ENCODE measurements at places on chromosomes 6 and 20.
A peak's percentile ranks its signal among the peaks of the same experiment; 100 is the strongest.

- peak; percentile 95 for DNase-seq
Observed at GRCh38 chr20:325045-325888, at the start of gene SOX12. Gene SOX12, plus strand, starts transcription at chr20:325552. Its CDS starts 373 bp downstream, at chr20:325925.

DNA sequence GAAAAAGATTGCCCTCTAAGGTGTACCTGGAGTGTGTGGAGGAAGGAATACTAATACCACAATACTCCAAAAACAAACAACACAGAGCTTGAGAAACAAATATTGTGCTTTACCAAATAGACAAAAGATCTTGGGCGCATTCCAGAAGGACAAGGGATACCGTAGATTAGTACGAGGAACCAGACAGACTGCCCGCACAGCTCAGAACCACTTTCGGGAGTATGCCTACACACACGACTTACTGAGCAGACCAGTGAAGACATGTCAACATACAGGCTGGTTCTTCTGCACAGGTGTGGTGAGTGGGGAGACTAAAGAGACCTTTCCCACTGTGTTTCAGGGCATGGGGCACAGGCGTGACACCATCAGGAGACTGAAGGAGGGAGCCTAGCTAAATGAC is 15.8 kb upstream of the FOXQ1 start:
- DNase-seq = no peak

- peak; percentile 13 for DNase-seq
Observed at GRCh38 chr6:39137245-39137644, 22.3 kb upstream of the SAYSD1 start.

DNA sequence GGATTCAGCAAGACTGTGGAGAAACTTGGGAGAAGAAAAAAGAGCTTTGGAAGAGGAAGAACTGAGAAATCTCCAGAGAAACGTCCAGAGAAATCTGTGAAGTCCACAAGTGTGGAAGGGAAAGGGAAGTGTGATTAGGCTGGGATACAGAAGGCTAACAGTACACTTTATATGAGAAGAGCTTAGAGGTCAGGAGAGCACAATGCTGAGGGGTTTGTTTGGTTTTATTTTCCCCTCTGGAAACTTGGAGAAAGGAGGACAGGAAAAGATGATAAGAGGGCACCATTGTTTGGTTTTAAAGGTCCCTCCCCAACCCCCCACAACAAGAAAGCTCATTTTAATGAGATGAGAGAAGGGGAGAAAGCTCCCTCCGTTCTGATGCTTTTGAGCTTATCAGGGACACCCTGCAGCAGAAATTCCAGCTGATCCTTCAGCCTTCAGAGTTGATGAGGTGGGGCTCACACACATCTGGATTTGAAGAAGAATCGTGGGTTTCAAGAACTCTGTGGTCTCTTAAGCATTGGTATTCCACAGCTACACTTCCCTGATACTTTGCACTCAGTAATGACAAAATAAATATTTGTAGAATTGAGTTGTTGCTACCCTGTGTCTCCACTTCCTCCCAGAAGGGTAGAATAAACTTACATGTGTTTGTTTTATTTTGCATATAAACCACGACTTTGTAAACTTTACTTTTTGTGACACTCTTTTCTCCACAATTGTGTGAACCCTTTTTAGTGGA is 1.9 kb downstream of the NT5E start:
- no peak for DNase-seq

GRCh38 chr6:170212051-170212756 is 78.7 kb downstream of the DLL1 start:
- no peak for DNase-seq

GRCh38 chr20:45949542-45950329 is 15.3 kb downstream of the PCIF1 start:
- DNase-seq = no peak

DNA sequence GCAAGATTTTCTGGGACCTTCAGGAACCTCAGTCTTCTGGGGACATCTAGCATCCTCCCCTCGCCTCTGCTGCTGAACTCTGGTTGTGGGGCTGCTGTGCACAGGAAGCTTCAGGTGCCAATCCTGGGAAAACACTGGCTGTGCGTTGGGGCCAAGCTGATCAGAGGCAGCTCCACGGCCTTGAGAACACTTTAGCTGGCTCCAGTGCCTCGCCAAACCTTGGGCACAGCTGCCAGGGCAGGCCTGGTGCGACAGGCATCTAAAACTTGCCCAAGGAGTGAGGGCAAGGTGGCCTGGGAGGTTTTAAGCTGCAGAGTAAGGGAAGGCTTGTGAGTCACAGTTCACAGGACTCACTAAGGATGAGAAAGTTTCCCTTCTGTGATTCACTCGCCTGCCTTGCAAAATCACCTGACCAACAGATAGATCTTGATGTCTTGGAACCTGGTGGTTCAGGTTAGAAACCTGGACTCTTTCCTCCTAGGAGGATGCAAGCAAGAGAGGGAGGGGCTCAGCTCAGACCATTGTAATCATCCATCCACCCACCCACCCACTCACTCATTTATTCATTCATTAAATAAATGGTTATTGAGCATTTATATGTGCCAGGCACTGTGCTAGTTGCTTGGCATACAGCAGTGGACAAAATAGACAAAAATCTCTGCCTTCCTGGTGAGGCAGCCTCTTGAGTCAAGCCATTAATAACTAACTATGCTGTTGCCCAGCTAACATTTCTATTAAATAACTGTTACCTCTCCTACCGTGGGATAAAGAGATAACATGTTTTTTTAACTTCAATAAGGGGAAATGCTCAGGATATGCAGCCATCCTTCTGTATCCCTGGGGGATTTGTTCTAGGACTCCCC is 2.5 kb upstream of the SPATS1 start:
- no peak for DNase-seq

DNA sequence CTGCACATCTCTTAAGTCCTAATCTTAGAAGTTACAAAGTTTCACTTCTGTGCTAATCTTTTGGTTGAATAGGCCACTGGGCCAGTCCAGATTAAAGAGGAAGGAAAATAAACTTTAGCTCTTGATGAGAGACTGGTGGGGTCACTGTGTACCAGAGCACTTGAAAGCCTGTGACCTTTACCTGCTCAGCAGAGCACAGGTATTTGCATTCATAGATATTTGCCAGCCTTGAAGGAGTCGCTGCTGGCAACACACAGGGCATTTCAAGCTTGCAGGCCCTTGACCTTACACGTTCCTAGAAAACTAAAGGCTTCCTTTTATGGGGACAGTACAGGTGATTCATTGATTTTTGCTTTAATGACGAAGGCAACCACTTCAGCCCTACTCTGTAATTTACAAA is 108.4 kb upstream of the SLC22A23 start:
- DNase-seq = no peak

DNA sequence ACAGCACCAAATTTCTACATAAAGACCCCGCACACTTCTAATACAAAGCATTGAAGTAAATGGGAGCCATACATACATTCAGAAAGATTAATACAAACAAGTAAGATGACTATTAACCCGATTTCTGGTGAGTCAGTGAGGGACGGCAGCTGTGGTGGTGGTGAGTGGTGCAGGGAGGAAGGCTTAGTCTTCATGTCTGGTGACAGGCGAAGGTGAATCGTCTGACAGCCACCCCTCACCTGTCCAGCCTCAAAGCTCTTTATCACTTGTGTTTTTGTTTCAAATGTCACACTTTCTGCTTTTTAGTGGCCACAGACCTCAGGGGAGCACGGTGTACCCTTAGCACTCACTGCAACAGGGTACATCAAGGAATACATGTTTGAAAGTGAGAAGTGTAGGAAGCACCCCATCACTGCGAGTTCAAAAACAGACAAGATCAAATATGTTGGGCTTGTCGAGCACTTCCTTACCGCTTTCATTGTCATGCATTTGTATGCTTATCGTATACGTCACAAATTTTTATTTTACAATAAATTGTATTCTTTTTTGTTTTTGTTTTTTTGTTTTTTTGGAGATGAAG is 63.5 kb downstream of the IRF4 start:
- DNase-seq = no peak

DNA sequence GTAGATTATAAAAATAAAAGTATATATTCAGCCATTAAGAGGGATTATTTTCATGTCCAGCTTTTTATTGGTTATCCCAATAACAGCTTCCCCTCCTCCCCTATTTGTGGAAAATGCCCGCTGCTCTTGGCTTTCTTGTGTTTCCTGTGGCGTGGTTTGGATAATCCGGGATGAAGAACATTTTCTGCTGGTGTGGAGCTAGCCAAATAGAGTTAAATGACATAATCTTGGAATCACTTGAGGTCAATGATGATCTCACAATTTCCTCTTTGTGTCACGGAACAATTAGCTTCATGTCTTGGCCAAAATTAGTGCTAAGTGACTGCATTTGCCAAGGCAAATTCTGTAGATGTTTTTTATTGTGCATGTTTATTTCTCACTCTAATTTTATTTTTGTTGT is 394.0 kb downstream of the LAMA2 start:
- no peak for DNase-seq

DNA sequence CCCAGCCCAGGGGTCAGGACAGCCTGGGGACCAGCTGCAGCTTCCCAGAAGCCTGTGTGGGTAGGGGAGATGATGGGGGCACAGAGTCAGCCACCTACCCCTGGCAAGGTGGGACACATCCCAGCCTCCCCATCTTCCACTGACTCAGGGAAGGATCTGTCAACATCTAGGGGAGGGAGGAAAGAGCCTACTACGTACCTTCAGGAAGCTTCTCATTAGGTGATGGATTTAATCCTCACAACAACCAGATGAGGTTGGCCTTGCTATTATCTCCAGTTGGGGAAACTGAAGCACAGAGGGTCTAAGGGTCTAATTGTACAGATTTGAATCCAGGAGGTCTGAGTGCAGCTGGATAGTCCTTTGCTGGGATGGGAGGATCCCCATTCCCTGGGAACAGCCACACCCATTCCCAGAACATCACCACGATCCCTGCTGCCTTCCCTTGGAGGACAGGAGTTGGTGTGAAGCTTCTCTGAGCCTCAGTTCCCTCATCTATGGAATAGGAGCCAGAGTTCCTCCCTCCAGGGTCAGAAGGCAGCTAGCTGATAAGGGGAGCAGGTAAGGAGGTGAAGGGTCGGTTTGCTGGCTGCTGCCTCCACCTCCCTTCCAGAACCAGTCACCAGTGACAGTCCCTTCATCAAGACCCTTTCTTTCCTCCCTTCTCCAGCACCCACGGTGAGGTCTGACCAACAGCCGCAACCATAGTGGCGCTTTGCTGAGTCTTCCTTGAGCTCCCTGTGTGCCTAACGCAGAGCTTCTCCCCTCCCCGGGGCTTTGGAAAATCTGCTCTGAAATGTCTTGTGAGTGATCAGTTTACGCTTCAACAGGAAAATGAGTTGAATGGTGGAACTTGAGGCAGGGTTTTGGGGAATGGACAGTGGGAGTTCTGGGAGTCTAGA is 56.8 kb downstream of the CEBPB start:
- no peak for DNase-seq

DNA sequence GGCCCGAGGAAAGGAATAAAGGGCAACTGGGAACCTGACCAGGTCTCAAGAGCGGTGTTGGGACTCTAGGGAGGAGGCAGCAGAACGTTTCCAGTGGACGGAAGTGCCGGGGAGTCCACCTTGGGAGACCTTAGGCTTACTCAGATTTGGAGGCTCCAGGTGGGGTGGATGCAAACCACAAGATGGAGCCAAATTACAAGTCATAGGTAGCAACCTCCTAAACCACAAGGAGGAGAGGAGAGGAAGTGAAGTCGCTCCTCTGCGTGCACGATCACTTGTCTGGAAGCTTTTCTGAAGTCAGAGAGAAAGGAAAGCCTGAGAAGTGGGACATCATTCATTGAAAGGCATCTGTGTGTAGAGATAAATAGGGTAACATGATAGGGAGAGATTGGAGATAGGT is 9.3 kb downstream of the HLA-DOA start:
- DNase-seq = no peak

DNA sequence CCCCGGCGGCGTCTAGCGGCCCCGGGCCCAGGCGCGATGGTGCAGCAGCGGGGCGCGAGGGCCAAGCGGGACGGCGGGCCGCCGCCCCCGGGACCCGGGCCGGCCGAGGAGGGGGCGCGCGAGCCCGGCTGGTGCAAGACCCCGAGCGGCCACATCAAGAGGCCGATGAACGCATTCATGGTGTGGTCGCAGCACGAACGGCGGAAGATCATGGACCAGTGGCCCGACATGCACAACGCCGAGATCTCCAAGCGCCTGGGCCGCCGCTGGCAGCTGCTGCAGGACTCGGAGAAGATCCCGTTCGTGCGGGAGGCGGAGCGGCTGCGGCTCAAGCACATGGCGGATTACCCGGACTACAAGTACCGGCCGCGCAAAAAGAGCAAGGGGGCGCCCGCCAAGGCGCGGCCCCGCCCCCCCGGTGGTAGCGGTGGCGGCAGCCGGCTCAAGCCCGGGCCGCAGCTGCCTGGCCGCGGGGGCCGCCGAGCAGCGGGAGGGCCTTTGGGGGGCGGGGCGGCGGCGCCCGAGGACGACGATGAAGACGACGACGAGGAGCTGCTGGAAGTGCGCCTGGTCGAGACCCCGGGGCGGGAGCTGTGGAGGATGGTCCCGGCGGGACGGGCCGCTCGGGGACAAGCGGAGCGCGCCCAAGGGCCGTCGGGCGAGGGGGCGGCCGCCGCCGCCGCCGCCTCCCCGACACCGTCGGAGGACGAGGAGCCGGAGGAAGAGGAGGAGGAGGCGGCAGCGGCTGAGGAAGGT is 715 bp downstream of the SOX12 start:
- peak; percentile 40 for DNase-seq

DNA sequence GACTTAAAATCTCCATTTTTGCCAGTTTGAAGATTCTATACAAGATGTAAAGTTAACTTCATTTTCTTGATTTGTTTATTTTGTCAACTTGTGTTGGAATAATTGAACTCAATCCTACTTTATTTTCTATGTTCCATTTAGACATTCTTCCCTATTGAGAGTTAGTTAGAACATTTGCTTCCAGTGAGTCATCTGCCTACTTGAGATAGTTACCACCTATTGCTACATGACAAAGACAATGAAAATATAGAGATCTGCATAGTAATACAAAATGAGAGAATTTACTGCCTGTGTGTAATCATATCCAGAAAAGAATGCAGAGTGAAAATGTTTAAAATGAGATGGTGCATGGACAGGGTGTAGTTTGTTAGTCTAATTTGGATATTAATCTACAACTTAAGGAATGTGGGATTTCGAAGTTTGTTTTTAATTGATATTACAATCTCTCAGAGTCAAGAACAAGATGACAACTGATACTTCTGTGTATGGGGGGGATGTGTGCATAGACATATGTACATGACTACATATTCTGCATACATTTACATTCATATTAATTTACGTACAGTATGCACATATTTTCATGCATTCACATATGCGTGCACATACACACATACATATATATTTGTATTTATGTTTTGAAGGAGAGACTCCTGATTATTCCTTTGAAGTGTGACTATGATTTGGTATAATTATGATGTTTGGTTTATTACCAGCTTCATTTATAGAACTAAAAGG is 420.1 kb downstream of the NKAIN2 start:
- no peak for DNase-seq

- DNase-seq = no peak
Observed at GRCh38 chr20:45772693-45773092, 19.0 kb downstream of the WFDC3 start.

DNA sequence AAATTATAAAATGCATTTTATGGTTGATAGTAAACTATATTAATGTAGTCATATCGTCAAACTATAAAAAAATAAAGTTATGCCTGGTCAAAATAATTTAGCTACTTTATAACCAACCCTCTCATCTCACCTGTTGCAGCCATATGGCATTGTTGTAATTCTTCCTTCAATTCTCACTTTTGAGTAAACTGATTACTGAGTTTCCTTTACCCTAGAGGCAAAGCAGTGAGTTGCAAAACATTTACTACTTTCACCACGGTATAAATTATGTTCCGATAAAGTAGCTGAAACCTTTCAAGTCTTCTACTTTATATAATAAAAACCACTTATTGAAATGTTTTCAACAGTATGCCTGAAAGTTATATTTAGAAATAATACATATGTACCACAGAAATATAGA is 113.8 kb downstream of the AHI1 start:
- no peak for DNase-seq
